Activated CD4-positive, alpha-beta T cell treated with anti-CD3 and anti-CD28 coated beads for 48 hours (primary cell): ENCODE measurements at places on chromosomes 6 and 20.
A peak's percentile ranks its signal among the peaks of the same experiment; 100 is the strongest.

DNA sequence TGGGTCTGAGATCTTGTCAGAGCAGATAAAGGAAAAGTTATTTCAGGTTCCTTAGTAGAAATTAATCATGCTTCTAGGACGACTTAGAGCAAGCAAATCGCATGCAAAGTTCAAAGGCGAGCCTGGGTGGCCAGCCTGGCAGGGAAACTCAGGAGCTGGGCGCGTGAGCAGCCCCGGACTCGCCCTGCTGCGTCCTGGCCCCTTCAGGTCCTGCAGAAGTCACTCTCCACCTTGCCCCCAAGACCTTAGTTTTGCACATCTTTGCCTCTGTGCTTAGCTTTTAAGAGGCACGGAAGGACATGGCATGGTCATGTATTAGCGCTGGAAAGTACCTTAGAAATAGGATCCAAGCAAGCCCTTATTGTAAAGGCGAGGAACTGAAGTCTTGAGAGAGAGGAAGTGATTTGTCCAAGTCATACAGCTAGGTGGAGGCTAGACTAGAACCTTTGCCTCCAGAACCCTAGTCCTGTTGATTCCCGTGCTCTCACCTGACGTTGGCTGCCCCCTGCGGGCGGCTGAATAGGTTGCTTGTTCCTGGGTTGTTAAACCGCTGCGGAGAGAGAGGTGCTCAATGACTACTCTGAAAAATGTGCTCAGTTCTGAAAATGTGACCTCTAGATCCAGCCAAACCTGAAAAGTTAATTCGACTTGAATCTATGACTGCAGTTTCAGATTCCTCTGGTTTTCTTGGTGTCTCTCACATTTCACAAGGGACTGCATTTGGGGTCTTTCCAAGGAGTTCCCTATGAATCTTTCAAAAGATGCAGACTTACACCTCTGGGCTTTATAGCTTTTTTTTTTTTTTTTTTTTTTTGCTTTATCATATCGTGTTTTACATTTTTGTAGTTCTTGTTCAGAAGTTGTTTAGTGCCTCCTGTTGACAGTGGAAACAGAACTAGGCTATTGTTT is 2.7 kb downstream of the MYB start:
- DNase-seq = peak; percentile 90

GRCh38 chr20:44584162-44584561 is 1.8 kb downstream of the PKIG start:
- no peak for DNase-seq

DNA sequence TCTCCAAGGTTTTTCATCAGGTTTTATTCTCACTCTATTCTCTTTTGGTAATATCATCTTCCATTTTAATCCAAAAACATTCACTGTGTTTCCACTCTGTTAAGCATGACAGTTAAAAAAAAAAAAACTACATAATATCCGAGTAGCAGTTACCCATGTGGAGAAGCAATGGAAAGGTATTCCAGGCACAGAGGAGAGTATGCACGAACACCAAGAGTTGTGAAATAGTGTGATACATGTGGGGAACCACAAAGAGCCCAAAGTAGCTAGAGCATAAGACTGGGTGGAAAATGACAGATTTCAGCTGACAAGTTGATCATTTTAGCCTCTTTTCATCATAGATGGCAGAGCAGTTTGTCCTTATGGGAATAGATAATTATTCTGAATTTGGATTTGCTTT is 19.9 kb upstream of the FBXL4 start:
- DNase-seq = no peak

DNA sequence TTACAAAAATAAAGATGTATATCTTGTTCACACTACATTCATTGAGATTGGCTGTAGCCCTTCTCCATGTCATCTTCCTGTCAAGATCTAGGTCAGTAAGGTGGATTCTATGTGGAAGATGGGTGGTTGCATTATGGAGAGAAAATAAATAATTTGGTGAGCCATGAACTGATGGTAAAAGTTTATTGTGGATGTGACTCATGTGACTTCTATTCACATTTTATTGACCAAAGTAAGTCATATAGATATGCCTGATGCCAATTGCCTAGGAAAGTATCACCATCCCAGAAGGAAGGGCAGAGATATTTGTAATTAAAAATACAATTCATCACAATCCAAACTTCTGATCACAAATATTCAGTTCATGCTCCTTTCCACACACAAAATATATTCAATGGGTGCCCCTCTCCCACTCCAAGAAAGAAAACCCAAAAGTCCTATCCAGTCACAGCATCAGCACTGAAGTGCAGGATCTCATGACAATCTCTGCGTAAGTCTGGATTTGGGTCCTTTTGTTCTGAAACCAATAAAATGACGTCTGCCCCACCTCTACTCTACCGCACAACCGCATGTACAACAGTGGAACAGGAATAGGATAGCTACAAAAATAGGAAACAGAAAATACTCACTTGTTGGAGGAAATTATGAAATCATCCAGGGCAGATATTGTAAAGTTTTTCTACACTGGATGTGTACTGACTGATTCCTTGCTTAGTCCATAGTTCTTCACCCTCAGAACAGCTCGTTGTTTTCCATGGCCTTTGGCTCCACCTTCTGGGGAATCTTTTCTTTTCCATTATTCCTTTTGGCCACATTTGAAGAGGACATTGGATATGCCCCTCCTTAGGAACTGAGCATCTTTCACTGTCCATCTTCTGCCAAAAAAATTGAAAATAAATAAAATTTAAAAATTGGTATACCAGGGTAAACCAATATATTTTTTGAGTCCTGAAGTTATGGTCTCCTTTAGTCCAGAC is 16.1 kb upstream of the SLC17A3 start:
- no peak for DNase-seq

DNA sequence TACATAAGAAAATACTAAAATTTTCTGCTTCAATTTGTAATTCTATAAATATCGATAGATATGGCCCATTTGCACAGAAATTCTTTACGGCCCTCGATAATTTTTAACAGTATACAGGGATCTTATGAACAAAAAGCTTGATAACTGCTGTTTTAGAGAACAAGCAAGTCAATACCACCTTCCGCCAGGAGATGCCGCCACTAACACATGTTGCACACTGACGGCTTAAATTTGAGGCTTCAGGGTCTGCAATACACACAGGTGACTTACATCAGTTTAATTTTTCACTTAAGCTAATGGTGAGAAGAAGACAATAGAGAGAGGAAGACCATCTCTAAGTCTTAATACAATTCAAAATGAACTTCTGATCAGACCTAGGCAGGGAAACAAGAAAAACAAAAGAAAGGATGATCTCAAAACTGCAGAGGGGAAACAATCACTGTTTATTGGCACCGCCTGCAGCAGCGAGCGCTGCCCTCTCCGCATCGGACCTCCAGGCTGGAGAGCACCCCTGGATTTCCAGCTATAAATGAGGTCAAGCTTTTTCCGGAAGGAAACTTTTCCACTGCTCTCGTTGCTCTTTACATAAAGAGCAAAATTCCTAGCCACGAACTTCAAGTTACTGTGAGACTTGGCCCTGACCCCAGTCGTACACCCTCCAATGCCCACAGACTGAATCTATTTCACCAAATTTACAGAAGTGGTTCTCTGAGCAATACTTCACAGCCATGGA is 53.9 kb downstream of the OTOR start:
- DNase-seq = peak; percentile 79
